ENCODE measurements at places on chromosomes 13 and 19.

- DNase-seq = no peak
Measured at GRCh38 chr13:52597676-52598075, 44.6 kb upstream of the HNRNPA1L2 start.

DNA sequence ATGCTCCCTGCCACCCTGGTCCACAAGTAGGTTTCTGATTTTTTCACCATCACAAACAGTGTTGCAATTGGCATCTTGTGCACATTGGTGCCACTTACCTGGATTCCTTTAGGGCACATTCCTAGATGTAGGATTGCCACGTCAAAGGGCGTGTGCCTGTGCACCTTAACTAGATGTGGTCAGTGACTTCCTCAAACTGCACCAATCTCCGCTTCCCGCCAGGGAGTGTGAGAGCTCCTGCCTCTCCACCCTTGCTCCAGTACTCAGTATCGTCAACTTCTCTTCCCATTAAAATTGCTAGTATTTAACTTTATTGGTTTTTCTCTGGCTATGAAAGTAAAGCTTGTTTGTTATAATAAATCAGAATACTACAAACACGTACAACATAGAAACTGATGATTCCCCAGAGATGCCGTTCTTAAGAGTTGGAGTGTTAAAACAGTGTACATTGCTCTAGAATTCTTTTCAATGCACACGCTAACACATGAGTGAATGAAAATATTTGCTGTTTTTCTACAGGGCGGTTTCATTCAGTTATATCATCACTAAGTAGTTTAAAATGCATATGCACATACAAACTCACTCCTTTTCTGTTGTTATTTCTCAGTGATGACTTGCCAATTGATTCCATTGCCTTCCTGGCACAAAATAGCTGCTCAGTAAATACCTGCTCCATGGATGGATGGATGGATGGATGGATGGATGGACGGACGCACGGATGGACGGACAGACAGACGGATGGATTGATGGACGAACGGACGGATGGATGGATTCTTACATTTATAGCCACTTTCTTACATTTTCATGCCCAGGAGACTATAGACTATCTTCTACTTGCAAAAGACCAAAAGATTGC is 23.4 kb downstream of the CCNE1 start:
- DNase-seq = no peak

GRCh38 chr19:38571682-38572081 is 46.1 kb downstream of the MAP4K1 start:
- no peak for DNase-seq

GRCh38 chr13:111659219-111659775 is 338.9 kb downstream of the TEX29 start:
- no peak for DNase-seq

- no peak for DNase-seq
Measured at GRCh38 chr19:582497-583197, 7.0 kb upstream of the HCN2 start.

- DNase-seq = no peak
Measured at GRCh38 chr19:53019684-53020083, 6.0 kb downstream of the ERVV-1 start.

DNA sequence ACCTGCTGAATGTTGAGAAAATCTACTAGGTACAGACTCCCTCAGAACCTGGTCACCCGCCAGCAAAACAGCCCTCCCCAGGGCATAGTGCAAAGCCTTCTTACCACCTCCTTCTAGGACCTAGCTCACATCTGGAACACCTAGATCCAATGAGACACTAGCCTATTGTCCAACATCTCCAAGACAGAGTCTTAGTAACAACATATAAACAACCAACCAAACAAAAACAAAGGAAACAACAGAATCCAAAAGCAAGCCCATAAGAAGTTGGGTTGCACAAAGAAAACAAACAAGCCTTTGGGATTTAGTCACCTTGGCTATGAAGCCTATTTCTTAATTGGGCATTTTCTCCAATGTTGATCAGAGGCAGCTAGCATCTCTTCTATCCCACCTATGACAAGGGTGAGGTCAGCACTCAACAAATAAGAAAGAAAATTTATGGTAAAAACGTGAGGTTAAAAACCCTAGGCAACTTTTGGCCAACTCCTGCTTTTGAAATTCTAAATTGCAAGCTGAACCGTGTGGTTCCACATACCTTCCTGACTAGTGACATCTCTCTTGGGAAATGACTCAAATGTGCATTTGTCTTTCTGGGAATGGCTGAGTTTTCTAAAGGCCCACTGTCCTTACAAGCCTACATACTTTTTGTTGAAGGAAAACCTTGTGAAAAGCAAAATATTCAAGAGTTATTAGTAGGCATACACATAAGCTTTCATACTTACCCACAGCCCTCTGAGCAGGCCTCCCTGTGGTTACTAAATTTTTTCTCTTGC is 66.7 kb downstream of the FAM216B start:
- no peak for DNase-seq

- DNase-seq = no peak
Measured at GRCh38 chr19:58098682-58098998, 609 bp upstream of the ZSCAN18 start.

GRCh38 chr13:26568132-26568815 is 10.8 kb downstream of the WASF3 start:
- no peak for DNase-seq

Data from substantia nigra (tissue), 51 donors.